Osteocyte (in vitro differentiated cells): ENCODE measurements at places on chromosomes 1 and 21.

DNA sequence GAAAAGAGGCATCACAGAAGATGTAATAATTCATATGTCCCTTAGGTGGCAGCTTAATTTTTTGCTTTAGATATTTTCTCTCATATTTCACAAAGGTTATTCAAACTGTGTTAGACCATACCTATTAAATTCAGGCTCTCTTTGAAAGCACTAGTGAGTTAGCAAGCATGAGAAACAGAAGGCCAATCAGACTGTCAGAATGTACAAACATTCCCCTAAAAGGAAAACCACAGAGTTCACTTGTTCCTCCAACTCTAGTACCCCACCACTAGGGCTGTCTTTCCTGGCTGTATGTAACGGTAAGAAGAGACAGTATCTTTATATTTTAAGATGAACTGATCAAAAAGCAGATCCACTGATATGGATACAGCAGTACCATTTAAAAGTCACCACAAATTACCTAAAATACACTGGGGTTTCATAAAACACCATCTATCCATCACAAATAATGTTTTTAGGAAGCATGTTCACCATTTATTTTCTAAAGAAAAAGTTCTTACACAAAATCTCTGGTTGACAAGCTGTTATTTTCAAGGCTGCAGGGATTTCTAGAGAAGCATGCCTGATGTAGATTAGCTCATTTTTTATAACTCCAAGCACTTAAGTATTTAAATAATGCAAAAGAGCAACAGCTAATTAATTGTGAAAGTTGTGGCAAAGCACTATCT, 1.8 kb downstream of the ARPC5 start:
- no peak for DNase-seq
- peak overlapping the region; percentile 100 for H3K27ac ChIP-seq
- no peaks in the 10 kb centered on the region for H3K27me3 ChIP-seq
- peaks cover 48% of the 10 kb centered on the region for H3K4me1 ChIP-seq
- H3K4me3 ChIP-seq = peak overlapping the region; percentile 100
- H3K36me3 ChIP-seq = peaks cover 12% of the 10 kb centered on the region

GRCh38 chr1:214707306-214708087, 104.5 kb downstream of the CENPF start:
- DNase-seq = no peak
- peaks cover 8% of the 10 kb centered on the region for H3K36me3 ChIP-seq
- H3K27ac ChIP-seq = no peak overlapping the region
- H3K4me3 ChIP-seq = no peak overlapping the region
- no peaks in the 10 kb centered on the region for H3K4me1 ChIP-seq

- H3K36me3 ChIP-seq = no peaks in the 10 kb centered on the region
- H3K27me3 ChIP-seq = peaks cover 10% of the 10 kb centered on the region
- H3K27ac ChIP-seq = no peak overlapping the region
- no peak for DNase-seq
Measured at GRCh38 chr1:108077991-108078390, 113.0 kb upstream of the VAV3 start.

DNA sequence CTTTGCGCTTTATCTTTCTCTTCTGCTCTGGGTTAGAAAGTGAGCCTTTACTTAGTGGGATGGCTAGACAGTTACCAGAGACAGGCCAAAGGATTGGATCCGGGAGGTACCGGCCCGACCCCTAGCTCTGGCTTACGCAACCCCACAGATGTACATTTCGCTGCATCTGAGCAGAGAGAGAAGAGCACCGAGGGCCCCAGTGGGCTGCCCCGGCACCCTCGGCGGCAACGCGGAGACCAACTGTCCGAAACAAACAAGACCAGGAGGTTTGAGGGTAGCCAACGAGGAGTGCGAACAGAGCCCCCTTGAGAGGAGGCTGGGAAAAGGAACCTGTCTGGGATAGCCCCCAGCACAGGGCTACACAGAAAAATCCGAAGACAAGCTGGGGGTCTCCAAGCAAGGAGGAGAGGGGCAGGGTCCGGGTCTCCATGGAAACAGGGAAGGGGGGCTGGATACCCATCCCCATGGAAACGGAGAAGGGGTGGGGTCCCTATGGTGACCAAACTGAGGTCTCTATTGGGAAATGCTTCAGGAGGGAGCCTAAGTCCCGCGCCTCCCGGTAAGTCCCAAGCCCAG, 373 bp downstream of the MTF1 start:
- H3K4me3 ChIP-seq = peak overlapping the region; percentile 91
- peak overlapping the region; percentile 91 for H3K27ac ChIP-seq
- H3K4me1 ChIP-seq = peaks cover 28% of the 10 kb centered on the region
- no peak for DNase-seq

DNA sequence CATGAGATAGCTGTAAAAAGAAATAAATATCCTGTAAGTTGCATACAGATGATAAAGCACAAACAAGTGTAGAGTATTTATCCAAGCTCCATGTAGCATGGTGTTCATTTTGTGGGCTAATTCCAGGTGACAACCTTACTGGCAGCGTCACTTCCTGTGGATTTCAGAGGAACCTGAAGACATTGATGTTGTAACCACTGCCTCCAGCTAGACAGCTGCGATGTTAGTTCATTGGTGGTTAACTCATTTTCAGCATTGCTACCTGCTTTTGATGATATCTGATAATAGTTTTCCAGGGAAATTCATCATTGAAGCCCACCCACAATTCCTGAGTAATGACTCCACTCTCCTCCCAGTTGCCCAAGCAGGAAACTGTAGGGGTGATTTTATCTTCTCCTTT, 3.0 kb downstream of the HSD3B1 start:
- no peaks in the 10 kb centered on the region for H3K36me3 ChIP-seq
- DNase-seq = no peak
- no peaks in the 10 kb centered on the region for H3K4me1 ChIP-seq

- no peaks in the 10 kb centered on the region for H3K36me3 ChIP-seq
- no peak overlapping the region for H3K27ac ChIP-seq
- H3K4me3 ChIP-seq = no peak overlapping the region
- H3K4me1 ChIP-seq = peaks cover 6% of the 10 kb centered on the region
Measured at GRCh38 chr1:3170561-3171453, 101.8 kb downstream of the PRDM16 start.

DNA sequence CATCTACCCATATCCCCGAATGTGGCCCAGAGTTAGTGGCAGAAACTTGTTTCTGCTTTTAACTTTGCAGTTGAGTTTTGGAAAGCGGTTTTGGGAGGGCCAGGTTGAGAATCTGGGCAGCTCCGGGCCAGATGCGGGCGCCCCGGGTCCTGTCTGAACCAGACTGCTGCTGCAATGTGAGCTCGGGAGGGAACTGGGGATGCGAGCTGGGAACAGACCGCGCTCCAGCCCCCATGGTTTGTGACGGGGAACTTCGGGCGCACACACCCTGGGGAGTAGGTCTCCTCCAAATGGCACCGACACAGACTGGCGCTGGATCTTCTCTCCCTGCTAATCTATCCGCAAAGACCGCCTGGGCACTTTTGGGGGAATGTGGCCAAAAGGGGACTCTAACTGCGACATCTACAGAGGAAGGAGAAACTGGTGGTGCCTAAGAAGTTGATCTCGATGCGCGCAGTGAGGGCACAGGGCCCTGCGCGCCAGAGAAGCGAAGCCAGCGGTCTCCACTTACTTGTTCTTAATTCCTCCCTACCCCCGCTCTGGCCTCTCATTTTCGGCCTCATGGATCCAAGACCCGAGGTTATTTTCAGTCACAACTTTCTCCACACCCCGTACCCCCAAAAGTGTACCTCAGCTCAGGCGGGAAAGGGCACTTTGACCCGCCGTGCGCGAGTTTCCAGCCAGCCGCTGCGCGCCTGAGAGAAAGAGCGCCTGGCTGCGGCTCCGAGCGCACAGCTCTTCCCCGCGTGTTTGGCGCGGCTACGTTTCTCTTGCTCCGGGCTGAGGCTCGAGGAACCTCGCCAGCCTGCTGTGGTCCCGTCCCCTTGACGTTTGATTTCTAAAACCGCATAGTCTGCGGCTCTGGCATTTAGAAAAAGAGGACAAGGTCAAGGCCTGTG, 411.0 kb upstream of the ESRRG start:
- no peak overlapping the region for H3K27ac ChIP-seq
- DNase-seq = no peak
- no peaks in the 10 kb centered on the region for H3K36me3 ChIP-seq
- H3K27me3 ChIP-seq = peaks cover 88% of the 10 kb centered on the region

GRCh38 chr1:210686841-210687240, 358.1 kb downstream of the HHAT start:
- no peak overlapping the region for H3K4me3 ChIP-seq
- H3K4me1 ChIP-seq = peaks cover 6% of the 10 kb centered on the region
- no peak for DNase-seq
- H3K36me3 ChIP-seq = peaks cover 4% of the 10 kb centered on the region
- no peak overlapping the region for H3K27ac ChIP-seq

DNA sequence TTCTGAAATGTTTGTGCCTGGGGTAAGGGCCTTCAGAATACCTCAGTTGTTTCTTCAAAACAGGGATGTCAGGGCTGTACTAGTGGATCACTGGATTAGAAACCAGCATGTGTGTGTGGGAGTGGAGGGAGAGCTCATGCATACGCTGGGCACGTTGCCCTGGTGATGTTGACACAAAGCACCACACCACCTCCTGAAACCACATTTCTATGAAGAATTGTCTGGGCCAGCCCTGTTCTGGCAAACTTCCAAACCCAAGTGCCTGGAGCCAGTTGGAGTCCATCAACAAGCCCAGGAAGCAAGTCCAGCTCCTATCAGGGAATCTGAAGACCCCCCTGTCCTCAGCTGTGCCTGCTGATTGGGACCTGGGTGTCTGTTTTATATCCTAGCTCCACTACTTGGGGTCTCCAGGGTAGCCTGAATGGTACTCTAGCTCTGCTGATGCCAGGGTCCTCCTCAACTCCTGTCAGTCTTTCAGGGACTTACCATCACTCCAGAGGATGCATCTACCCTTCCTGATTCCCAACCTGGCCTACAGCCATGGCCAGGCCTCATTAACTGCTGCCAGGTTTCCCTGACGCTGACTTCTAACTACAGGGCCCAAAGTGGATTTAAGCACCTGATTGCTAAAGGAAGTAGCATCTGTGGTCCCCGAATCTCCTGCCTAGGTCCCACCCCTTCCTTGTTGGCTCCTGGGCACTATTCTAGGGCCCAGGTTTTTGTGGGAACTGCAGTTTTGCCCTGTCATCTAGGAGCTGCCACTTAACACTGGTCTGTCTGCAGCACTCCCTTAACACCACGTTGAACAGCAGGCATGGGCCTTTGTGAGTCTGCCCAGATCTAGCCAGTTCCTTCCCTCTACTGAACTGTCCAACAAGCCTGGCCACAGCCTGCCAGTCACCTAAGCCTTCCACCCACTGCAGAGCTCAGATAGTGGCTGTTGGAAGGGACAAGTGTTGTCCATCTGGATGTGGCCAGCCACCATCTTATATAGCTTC, 45.5 kb downstream of the LPAR3 start:
- H3K4me3 ChIP-seq = no peak overlapping the region
- peaks cover 24% of the 10 kb centered on the region for H3K4me1 ChIP-seq

- no peak for DNase-seq
- H3K27me3 ChIP-seq = no peaks in the 10 kb centered on the region
- H3K36me3 ChIP-seq = peaks cover 22% of the 10 kb centered on the region
- H3K4me3 ChIP-seq = no peak overlapping the region
- peaks cover 2% of the 10 kb centered on the region for H3K4me1 ChIP-seq
- no peak overlapping the region for H3K27ac ChIP-seq
Measured at GRCh38 chr1:92538048-92538412, 51.3 kb upstream of the GFI1 start.

DNA sequence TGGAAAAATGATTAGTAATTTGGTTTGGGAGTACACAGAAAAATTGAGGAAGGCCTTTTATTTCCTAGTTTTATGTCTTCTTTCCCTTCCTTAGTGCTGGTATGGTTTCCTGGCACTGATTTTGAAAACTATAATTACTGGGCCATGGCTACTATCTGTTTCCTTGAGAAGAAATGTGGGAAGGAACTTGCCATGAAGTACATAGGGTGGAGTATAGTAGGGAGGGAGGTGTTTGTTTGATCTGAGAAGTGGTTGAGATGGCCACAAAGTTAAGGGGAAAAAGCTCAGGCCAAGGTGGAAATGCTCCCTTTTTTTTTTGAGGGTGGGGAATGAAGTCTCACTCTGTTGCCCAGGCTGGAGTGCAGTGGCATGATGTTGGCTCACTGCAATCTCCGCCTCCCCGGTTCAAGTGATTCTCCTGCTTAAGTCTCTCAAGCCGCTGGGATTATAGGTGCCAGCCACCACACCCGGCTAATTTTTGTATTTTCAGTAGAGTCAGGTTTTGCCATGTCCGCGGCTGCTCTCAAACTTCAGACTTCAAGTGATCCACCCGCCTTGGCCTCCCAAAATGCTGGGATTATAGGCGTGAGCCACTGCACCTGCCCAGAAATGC, 11.3 kb downstream of the HJV start:
- H3K36me3 ChIP-seq = no peaks in the 10 kb centered on the region
- no peaks in the 10 kb centered on the region for H3K27me3 ChIP-seq
- DNase-seq = no peak
- no peak overlapping the region for H3K4me3 ChIP-seq
- peaks cover 10% of the 10 kb centered on the region for H3K4me1 ChIP-seq

- no peak overlapping the region for H3K4me3 ChIP-seq
- H3K27ac ChIP-seq = no peak overlapping the region
- no peak for DNase-seq
- peaks cover 13% of the 10 kb centered on the region for H3K4me1 ChIP-seq
- H3K27me3 ChIP-seq = no peaks in the 10 kb centered on the region
- no peaks in the 10 kb centered on the region for H3K36me3 ChIP-seq
Measured at GRCh38 chr1:240189386-240189989, 97.8 kb downstream of the FMN2 start.

DNA sequence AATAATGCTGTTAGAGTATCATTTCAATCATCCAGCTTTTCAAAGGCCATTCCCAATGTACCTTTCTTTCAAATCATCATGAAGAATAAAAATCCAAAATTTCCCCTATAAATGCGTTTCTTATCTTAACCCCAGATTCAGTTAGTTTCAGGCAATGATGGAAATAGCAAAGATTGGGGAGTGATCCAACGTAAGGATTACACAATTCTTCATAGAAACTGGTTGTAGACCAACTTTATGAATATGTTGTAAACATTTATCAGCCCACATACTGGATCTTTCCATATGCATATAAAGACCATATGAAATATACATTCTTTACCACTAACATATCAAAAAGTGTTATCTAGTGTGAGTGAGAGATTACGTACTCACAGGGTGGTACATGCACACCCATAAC, 92.7 kb downstream of the ZC3H11B start:
- no peak overlapping the region for H3K27ac ChIP-seq
- no peak for DNase-seq
- H3K4me1 ChIP-seq = no peaks in the 10 kb centered on the region
